ENCODE measurements at places on chromosomes 1 and 21.

DNA sequence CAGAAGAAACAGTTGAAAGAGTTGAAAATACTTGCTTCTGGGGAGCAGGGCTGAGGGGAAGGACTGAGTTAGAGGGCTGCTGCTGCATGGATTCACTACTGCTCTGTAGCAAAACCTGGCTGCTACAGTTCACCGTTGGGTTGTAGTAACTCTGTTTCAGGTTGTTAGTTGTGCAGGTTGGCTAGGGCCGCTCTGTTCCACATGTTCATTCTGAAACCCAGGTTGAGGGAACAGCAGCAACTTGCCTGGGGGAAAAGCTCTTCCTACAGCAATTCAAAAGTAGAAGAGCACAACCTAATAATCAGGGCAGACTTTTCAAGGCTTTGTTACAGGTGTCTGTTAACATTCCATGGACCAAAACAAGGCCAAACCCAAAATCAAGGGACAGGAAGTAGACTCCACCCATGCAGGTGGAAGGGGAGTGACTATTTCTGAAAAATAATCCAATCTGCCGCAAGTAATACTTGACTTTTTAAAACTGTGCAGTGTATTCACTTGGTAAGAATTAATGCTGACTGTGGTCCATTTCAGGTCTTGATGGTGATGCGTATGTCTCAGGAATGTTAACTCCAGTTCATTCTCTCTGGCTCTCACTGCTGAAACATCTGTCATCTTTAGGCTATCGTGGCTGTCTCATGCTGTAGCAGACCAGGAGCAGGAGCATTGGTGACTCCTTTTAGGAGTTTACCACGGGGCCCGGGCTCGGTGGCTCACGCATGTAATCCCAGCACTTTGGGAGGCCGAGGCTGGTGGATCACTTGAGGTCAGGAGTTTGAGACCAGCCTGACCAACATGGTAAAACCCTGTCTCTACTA, 5.1 kb upstream of the PARK7 start:
- DNase-seq = no peak

GRCh38 chr1:38336301-38336923, 289.8 kb upstream of the POU3F1 start:
- DNase-seq = no peak

DNA sequence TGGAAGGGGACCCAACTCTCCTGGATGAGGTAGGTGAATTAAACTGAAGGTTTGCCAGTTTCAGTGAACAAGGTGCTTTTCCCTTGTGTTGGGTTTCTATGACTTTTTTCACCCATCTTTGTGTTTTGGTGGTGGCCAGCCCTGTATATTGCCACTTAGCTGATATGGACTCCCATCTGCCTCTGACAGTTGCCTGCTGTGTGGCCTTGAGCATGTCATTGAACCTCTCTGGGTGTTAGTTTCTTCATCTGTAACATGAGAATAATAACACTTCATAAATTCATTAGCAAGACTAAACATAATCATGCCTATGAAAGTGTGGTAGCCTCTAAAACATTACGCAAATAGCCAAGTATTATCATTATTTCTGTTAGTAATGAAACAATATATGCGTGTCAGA, 141.7 kb downstream of the PBX1 start:
- no peak for DNase-seq

GRCh38 chr1:154411525-154411924, 6.4 kb downstream of the IL6R start:
- DNase-seq = no peak

Data from NCI-H2029 (cell line).